ENCODE measurements at places on chromosomes 4 and X. TPM values are rescaled to one million over a fixed set of nuclear protein-coding genes. Genes with fewer than 3 reads are reported as not detected.

DNA sequence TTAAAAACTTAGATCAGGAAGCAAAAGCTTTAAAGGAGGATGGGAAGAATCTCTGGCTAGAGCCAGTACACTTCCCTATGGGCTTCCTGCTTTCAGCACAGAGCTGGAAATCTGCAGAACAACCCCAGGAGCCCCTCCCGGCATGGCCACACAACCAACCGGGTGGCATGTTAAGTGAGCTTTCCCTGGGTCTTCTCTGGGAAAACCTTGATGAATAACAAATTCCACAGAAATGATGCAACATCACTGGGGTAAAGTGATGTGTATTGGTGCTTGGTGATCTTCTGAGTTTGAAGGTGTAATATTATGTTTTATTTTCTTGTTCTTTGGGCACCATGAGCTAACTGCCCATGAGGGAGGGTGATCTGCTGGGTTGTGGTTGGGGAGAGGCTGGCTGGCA is 22.1 kb downstream of the NHS start:
- H3K36me3 ChIP-seq = no peaks in the 10 kb centered on the region
- no peak overlapping the region for H3K4me3 ChIP-seq
- no peaks in the 10 kb centered on the region for H3K27me3 ChIP-seq
- no peaks in the 10 kb centered on the region for H3K4me1 ChIP-seq
- DNase-seq = no peak

GRCh38 chr4:164918956-164919355 is 42.0 kb downstream of the APELA start:
- H3K27ac ChIP-seq = no peak overlapping the region
- no peaks in the 10 kb centered on the region for H3K4me1 ChIP-seq
- H3K36me3 ChIP-seq = no peaks in the 10 kb centered on the region
- DNase-seq = no peak
- H3K27me3 ChIP-seq = no peaks in the 10 kb centered on the region

GRCh38 chr4:64713256-64713840 is 304.1 kb upstream of the TECRL start:
- H3K4me3 ChIP-seq = no peak overlapping the region
- no peaks in the 10 kb centered on the region for H3K36me3 ChIP-seq
- H3K27me3 ChIP-seq = no peaks in the 10 kb centered on the region
- H3K4me1 ChIP-seq = no peaks in the 10 kb centered on the region
- DNase-seq = no peak
- no peak overlapping the region for H3K27ac ChIP-seq

POLN gene
- 4.0 TPM for total RNA-seq

APBB2 gene
- 1.7 TPM for total RNA-seq
